ENCODE measurements at places on chromosomes 7 and 10.

- DNase-seq: peak; percentile 88
Observed at GRCh38 chr7:4753598-4754432, 21.6 kb upstream of the AP5Z1 start.

- no peak for DNase-seq
Observed at GRCh38 chr10:7795605-7796004, 7.6 kb downstream of the ATP5F1C start.

DNA sequence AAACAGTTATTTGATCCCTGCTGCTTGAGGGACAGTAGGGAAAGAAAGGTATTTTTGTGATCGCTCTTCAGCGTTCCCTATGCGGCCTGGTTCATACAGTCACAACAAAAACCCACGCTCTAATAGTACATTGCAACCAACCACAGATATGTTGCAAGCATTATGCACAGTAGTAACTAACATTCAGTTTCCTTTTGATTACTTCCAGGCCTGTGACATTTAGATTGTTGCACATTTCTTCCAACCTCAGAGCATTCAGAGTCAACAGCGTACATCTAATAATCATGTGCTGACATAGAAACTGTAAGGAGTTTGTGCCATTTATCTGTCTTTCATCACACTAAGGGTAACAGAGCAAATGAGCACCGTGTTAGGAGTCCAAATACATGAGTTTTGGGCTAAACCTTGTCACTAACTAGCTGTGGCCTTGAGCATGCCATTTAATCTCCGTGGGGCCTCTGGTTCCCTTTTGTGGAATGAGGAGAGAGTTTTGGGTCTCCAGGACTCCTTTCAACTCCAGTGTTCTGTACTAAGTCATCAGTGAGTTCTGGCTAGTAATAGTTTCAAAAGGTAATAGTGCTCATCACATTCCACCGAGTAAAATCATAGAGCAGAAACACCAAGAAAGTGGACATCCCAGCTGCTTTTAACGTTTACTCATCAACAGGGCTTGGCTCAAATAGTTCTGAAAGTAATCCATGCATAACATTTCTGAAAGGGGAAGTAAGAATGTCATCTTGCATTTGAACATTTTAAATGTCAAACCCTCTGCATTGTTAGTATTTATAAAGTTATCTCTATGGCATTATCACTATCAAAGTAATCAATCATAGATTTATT, 99.0 kb upstream of the FZD1 start:
- no peak for DNase-seq

- DNase-seq: no peak
Observed at GRCh38 chr7:111825046-111825445, 262.8 kb upstream of the IMMP2L start.

DNA sequence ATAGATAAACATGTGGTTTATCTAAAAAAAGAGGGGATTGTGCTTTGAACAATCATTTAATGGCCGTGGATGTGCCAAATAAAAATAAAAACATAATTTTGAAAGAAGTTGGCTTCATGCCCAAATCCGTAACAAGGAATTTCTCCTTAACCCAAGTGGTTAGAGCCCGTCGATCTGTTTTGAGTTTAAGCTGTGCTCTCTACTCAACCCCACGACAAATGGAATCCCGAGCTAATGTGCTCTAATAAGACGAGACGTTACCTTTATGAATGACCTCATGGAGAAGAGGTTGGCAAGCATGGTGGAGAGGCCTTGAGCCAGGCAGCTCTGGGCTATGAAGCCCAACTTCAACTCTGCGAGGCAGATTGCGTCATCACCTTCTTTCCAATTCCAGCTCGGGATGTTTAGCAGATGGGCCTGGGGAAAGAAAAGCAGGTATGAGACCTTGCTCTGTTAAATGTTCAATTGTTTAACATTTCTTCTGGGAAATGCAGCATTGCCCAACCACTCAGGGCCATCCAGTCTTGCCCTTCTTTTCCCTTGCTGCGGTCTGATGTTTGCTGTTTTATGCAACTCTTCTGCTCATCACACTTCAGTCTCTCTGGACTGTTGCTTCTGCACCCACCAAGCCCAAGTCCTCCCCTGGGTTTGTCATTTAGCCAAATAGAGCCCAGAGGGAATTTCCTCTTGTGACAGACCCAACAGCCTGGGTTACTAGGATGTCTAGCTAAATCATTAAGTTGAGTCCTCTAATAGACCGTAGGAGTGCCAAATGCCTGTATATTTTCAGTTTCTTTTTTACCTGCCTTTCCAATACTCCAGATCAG, 564.6 kb downstream of the KCNMA1 start:
- DNase-seq: no peak

DNA sequence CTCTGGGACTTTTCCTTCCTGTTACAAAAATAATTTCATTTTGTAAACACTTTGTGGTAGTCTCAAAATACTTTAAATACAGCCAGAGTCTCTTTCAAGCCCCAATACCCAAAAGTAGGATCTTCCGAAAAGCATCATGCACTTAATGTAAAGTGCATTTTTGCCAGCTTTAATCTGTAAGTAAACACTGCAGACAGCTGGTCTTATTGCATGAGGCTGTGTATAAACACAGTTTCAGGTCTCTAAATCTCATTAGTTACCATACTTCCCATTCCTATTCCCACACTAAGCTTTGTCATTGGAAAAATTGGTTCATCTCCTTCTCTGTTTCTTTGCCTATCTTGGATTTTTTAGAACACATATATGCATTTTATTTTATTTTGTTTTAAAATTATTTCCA, 87.6 kb upstream of the GNAI1 start:
- no peak for DNase-seq

DNA sequence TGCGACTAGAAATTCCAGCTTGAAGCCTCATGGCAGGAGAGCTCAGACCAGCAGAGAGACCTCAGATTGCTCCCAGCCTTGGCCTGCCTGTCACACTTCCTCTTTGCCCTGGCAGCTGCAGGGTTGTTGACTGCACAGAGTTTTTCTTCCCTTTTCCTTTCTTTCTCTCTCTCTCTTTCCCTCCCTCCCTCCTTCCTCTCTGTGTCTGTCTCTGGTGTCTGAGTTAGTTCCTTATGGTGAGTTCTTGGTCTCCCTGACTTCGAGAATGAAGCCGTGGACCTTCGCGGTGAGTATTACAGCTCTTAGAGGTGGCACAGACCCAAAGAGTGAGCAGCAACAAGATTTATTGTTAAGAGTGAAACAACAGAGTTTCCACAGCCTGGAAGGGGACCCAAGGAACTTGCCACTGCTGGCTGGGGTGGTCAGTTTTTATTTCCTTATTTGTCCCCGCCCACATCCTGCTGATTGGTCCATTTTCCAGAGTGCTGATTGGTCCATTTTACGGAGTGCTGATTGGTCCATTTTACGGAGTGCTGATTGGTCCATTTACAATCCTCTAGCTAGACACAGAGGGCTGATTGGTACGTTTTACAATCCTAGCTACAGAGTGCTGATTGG, 266.3 kb downstream of the RPS24 start:
- DNase-seq: peak; percentile 42

DNA sequence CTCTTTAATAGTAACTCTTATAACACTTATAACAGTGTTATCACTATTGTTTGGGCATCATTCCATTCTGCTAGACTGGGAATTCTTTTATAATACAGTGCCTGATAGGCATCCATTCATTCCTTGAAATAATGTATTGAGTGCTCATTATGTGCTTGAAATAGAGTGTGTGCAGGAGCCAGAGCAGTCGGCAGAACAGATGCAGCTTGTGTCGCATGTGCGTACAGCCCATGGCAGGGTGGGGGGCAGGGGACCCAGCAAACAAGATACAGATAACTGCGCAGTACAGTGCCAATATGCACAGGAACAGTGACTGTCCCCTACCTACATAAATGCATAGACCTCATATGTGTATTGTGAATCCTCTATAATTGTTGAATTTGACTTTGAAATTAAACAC, 99.3 kb downstream of the KAT6B start:
- no peak for DNase-seq

GRCh38 chr10:77849039-77849664, 77.4 kb downstream of the DLG5 start:
- DNase-seq: no peak

DNA sequence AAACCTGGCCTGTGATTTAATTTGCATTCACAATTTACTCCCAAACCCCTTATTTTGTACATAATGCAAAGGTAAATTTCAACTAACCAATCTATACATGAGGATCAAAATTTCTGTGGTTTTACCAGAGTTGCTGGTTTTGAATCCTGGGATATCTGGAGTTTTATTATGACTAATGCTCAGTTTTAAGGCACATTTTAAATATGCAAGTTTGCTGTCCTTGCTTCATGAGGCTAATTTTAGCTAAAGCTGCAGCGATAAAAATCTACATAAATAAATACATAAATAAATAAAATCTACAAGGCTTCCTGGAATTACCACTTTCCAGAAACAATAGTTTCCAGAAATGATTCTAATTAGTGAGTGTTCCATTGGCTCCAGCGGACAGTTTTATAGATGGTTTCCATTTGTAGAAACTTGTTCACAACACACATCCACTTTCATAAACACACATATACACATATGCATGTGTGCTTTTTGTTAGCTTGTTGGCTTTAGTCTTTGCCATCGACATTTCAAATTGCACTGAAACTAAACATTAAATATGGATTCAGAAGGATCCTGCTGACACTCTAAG, 339.5 kb upstream of the NRP1 start:
- DNase-seq: no peak

GRCh38 chr7:149783386-149784250, 10.2 kb upstream of the ZNF467 start:
- no peak for DNase-seq

- DNase-seq: no peak
Observed at GRCh38 chr10:97584060-97584797, at the start of gene HOGA1. TSS of gene HOGA1 (plus strand) at chr10:97584389. CDS start at chr10:97584704, 315 bp downstream.

- DNase-seq: no peak
Observed at GRCh38 chr7:150871601-150872000, 19.3 kb downstream of the AOC1 start.

DNA sequence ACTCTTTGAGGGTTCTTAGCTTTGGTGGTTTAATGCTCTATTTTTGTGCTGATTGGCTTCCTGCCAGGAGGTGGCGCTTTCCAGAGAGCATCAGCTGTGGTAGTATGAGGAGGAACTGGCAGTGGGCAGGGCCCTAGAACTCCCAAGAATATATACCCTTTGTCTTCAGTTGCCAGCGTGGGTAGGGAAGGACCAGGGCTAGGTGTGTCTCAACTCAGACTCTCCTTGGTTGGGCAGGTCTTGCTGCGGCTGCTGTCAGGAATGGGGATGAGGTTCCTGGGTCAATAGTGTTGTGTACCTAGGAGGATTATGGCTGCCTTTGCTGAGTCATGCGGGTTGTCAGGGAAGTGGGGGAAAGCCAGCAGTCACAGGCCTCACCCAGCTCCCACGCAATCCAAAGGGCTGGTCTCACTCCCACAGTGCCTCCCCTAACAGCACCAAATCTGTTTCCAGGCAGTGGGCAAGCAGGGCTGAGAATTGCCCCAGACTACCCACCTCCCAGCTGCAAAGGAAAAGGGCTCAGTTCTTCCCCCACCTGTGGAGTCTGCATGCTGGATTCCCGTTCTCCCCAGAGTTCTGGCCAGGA, 191.5 kb downstream of the PHTF2 start:
- peak; percentile 38 for DNase-seq

DNA sequence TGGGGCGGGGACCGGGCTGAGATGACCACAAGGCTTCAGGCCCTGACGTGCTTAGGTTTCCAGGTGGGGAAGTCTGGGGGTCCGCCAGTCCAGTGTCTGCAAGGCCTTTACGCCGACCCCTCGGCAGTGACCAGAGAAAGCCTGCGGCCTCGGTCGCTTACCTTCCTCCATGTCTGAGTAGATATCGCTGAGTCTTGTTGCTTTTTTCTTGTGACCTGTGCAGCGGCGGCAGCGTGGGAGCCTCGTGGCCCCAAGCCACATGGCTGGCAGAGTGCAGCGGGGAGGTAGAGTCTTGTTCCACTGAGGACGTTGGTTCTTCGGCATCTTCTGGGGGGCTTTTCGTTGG, 329 bp downstream of the NOLC1 start:
- DNase-seq: peak; percentile 59

DNA sequence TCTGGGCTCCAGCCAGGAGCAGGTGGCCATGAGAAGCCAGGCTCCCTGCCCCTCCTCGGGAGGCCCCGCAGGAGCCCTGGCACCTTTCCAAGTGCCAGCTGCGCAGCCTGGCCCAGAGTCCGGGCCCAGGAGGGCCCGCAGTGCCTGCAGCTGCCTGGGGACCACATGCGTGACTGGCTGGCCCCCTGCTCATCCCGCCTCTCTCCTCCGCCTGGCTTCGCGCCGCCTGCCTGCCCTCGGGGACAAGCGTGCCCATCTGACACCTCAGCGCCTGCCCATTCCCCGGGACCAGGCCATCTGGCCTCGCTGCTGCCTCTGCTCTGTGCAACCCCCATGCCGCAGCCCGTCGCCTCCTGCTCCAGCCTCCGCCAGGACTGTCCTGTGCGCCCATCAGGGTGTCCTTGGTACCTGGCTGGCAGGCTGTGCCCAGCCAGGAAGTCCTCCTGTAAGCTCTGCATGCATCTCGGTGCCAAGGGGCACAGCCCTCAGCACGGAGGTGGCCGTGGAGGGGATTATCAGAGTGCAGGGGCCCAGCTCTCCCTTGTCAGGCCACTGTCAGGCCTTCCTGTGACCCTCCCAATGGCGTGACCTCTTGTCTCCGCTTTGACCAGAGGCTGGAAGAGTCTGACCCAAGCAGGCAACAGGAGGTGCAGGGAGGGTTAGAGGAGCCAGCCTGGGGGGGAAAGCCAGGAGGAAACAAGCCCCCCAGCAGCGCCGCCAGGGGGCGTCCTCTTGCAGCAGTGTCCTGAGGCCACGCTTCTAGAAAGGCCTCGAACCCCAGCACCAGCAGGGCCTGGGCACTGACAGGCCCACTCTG, 50.5 kb downstream of the TMEM209 start:
- no peak for DNase-seq

DNA sequence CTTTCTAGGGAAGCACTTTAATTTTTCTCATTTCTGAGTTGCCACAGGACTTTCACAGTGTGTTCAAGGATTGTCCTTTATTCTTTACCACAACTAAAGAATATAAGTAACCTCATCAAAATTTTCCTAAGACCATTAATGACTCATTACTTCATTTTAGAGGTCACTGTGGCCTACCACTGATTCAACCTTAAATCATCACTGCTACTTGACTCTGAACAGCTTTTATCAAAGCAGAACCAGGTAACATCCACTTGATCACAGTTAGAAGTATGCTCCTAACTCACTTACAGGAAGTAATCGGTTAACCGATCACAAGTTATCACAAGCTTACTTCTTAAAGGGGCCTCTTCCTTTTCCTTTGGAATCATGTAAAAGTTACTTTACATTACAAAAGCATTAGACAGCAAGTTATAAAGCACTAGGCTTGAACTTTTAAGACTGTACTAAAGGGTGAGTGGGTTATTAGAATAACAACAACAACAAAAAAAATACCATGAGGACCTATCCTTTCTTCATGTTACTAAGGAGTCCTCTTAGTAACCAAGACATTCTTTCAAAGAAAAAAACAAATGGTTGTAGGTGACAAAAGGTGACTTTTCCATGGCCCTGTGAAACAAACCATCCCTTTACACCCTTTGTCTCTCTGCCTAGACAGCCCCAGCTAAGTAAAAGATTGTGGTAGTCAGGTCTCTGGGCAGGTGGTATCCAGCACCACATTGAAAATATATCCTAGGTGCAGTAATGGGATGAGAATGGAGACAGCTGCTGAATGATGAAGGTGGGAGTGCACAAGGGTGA, 40.0 kb upstream of the PDK4 start:
- DNase-seq: no peak
